T-helper 1 cell treated with Interleukin-12 subunit alpha and Interleukin-12 subunit beta and Interleukin-4 antibody, amounts not matched to agents 30 ng/mL and 1 ng/mL, for 36 hours (primary cell): ENCODE measurements at places on chromosomes 7 and 10. TPM values are rescaled to one million over a fixed set of nuclear protein-coding genes. Genes with fewer than 3 reads are reported as not detected.

The ITGB8 gene
- not detected in 2 replicates for total RNA-seq

The PROSER2 gene
- not detected in 2 replicates for total RNA-seq

The PLEKHS1 gene
- total RNA-seq, result 0.22 TPM in 2 replicates

The LLCFC1 gene
- total RNA-seq, result not detected in 2 replicates

The TUBAL3 gene
- total RNA-seq, result not detected in 2 replicates

The NACAD gene
- 0.05 TPM in 1 of 2 replicates, not detected in the other for total RNA-seq
